Omental fat pad (tissue), 4 donors: ENCODE measurements at places on chromosomes 4 and X. TPM values are rescaled to one million over a fixed set of nuclear protein-coding genes. Genes with fewer than 3 reads are reported as not detected.

- DNase-seq, result no peak
Measured at GRCh38 chr4:127616898-127617297, 15.9 kb upstream of the INTU start.

DNA sequence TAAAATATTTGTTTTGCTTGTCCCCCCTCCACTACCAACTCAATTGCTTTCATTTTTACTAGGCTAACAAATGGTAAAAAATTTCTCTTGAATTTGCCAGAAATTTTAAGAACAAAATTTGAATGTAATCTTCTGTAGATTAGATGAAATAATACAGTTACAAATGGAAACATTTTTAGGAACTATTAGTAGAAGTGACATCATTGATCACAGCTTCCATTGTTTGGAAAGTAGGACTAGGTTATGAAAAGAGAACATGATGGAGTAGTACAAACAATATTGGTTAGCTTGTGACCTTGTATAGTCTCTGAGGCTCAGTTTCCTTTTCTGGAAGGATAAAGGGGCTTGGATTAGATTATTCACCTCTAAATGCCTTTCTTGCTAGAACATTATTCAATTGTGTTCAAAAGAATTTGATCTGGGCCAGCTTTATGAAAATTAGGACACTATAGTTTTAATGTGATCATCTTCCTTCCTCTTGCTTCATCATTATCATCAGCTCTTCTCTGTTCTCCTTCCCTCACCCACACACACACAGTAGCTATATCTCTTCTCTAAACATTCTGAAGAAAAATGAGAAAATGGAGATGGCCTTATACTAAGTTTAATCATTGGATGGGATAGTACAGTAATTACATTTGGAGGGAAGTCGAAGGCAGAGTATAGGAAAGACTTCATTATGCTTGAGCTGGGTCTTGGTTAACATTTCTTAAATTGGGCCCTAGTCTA, 9.9 kb downstream of the MTMR1 start:
- DNase-seq, result no peak

CT45A9 gene
- not detected for total RNA-seq

CTAG1B gene
- total RNA-seq, result not detected

TMEM271 gene
- not detected for total RNA-seq
